ENCODE measurements at places on chromosomes 5 and 9.

GRCh38 chr9:137302118-137302448 is at the start of gene NRARP:
Gene NRARP, minus strand, starts transcription at chr9:137302271. Its CDS starts 343 bp downstream, at chr9:137301928.
- peaks cover 22% of the 10 kb centered on the region for H3K27me3 ChIP-seq
- H3K36me3 ChIP-seq = no peaks in the 10 kb centered on the region
- DNase-seq = peak; percentile 80
- H3K4me3 ChIP-seq = peak within 1 kb of the TSS; percentile 45

GRCh38 chr5:43421450-43422133 is 9.4 kb upstream of the CCL28 start:
- no peak overlapping the region for H3K4me3 ChIP-seq
- H3K36me3 ChIP-seq = no peaks in the 10 kb centered on the region
- DNase-seq = no peak
- no peak overlapping the region for H3K27ac ChIP-seq

- H3K4me3 ChIP-seq = no peak overlapping the region
- DNase-seq = no peak
- H3K36me3 ChIP-seq = no peaks in the 10 kb centered on the region
- H3K27ac ChIP-seq = no peak overlapping the region
- no peaks in the 10 kb centered on the region for H3K4me1 ChIP-seq
These were observed 989 bp upstream of the FBN2 start for GRCh38 chr5:128539038-128539429.

- H3K27me3 ChIP-seq = no peaks in the 10 kb centered on the region
- H3K27ac ChIP-seq = no peak overlapping the region
- H3K4me1 ChIP-seq = no peaks in the 10 kb centered on the region
- no peaks in the 10 kb centered on the region for H3K36me3 ChIP-seq
- DNase-seq = no peak
These were observed 45.6 kb upstream of the IL17B start for GRCh38 chr5:149424371-149425315.

GRCh38 chr9:132973713-132974112 is 4.8 kb upstream of the GFI1B start:
- no peak overlapping the region for H3K4me3 ChIP-seq
- H3K27me3 ChIP-seq = peaks cover 14% of the 10 kb centered on the region
- H3K27ac ChIP-seq = no peak overlapping the region
- DNase-seq = no peak

GRCh38 chr9:114775981-114776380 is 29.9 kb downstream of the TNFSF15 start:
- no peak overlapping the region for H3K4me3 ChIP-seq
- DNase-seq = no peak
- H3K36me3 ChIP-seq = no peaks in the 10 kb centered on the region
- no peaks in the 10 kb centered on the region for H3K27me3 ChIP-seq

DNA sequence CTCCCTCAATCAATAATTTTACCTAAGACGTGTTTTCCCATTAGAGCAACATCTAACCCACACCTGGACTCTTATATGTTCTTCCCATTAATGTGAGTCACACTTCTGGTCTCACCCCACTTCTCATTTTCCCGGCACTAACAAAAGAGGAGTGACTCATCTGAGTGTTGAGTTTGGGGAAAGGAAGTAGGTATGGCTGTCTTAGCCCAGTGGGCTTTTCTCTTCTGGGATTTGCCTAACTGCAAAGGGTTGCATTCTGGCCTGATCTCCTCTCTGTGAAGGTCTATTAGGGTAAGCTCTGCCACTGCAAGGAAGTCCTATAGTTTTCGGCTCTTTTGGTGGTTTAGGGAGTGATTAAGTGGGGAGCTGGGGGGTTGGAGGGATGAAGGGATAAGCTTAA is 195.6 kb downstream of the KIAA0825 start:
- H3K4me3 ChIP-seq = no peak overlapping the region
- no peak overlapping the region for H3K27ac ChIP-seq
- H3K36me3 ChIP-seq = no peaks in the 10 kb centered on the region
- H3K27me3 ChIP-seq = no peaks in the 10 kb centered on the region
- DNase-seq = no peak

DNA sequence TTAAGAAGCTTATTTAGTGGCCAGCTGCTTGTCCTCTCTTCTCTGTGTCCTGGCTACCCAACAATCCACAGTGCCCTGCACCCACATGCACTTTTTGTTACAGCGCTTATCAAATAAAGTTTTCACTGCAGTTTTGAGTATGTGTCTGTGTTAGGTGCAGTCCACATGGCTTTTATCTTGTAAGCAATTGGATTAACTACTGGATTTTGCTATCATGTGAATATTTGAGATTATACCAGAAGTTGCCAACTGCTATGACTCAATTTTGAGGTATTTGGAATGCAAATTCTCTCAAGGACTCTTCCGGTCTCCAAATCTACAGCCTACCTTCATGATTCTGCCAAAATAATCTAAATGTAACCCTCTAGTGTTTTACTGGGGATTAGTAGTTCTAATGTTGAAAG is 690.2 kb downstream of the NR2F1-AS1 start:
- no peaks in the 10 kb centered on the region for H3K4me1 ChIP-seq
- no peak overlapping the region for H3K27ac ChIP-seq
- H3K36me3 ChIP-seq = no peaks in the 10 kb centered on the region
- H3K4me3 ChIP-seq = no peak overlapping the region

- no peaks in the 10 kb centered on the region for H3K36me3 ChIP-seq
- DNase-seq = no peak
- H3K27me3 ChIP-seq = no peaks in the 10 kb centered on the region
- no peak overlapping the region for H3K27ac ChIP-seq
These were observed 477.4 kb upstream of the WWC1 start for GRCh38 chr5:167814040-167814439.

DNA sequence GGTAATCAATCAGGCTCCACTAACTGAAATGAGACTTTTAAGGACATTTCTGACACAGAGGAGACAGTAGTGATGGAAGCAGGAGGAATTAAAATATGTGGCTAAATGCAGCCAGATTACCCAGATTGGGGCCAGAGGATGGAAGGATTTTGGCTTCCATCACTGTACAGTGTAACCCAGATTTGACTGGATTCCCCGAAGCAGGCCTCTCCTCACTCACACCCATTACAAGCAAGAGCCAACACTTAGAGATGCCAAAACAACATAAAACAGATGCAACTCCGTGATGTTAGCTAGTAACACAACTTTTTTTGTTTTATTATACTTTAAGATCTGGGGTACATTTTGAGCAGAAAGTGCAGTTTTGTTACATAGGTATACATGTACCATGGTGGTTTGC is 17.6 kb downstream of the TEK start:
- DNase-seq = no peak
- no peaks in the 10 kb centered on the region for H3K27me3 ChIP-seq
- no peaks in the 10 kb centered on the region for H3K36me3 ChIP-seq
- no peak overlapping the region for H3K27ac ChIP-seq

DNA sequence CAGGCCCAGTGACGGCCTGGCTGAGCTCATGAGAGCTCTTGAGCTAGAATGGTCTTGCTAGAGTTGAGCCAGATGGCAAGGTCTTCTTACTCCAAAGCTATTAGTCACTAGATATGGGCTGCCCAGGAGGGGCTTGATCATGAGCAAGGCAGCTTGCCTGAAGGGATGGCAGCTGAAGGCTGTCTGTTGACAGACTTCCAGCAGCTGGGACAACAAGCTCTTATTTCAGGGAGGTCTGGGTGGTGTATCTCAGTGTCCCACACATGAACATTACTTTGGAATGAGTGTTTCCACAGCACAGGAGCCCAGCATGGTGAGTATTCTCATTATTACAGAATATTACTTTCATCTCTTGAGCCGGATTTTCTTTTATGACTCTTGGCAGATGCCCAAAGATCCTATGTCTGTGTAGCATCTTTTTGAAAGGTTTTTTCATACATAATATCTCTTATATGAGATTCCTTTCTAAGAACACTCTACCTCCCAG is 414.1 kb downstream of the ARHGEF28 start:
- no peaks in the 10 kb centered on the region for H3K36me3 ChIP-seq
- H3K4me3 ChIP-seq = no peak overlapping the region
- H3K27ac ChIP-seq = no peak overlapping the region

GRCh38 chr5:95822542-95823181 is at the start of gene GLRX:
Gene GLRX, minus strand, starts transcription at chr5:95822726. Its CDS starts 64 bp downstream, at chr5:95822662.
- peaks cover 39% of the 10 kb centered on the region for H3K4me1 ChIP-seq
- peak within 1 kb of the TSS; percentile 79 for H3K27ac ChIP-seq
- peak within 1 kb of the TSS; percentile 77 for H3K4me3 ChIP-seq
- H3K27me3 ChIP-seq = no peaks in the 10 kb centered on the region

DNA sequence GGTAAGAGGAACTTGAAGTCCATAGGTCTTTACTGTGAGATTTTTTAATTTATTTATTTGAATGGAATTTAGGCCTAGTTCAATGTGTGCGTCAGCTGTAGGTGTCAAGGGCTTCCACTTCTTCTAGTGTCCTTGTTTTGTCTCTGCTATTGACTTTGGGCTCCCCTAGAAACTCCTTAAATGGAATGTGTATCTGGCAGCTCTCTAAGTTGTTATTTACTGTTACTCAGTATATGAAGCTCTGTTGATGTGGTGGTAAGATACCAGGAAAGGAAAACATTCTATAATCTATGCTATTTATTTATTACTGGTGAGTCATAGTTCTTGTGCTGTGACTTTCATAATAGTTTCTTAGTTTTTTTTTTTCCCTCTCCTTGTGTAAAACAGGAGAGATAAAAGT is 97.1 kb downstream of the GABRA1 start:
- H3K27ac ChIP-seq = no peak overlapping the region
- H3K4me1 ChIP-seq = no peaks in the 10 kb centered on the region
- H3K4me3 ChIP-seq = no peak overlapping the region
- no peak for DNase-seq
- H3K36me3 ChIP-seq = no peaks in the 10 kb centered on the region

Measured in effector memory CD4-positive, alpha-beta T cell (primary cell).